MV-4-11 (cell line): ENCODE measurements at places on chromosomes 2 and 18.

DNA sequence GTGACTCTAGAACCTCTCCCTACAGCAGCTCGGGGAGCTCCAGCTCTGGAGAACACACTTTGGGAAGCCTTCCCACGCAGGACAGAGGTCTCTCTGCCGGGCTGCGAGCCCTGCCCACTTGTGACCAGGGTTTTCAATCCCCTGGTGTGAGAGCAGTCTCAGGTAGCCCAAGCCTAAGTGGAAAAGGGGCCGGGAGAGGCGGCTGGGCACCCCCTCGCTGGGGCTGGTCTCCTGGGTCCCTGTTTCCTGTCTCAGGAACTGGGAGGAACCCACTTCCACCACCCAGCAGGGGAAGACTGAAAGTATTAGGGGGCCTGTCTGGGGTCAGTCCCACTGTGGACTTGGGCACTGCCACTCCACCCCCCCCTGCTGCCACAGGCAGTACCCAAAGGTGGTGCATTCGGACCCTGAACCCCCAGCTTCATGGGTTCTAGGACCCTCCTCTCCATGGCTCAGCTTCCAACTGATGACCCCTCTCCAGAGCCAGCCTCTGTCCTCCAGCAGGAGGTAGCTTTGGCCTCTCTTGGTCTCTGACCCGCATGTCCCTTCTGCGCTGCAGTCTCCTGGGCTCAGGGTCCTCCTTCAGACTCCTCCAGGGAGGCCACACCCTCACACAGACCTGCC lies 70.0 kb downstream of the RRM2 start:
- no peak for DNase-seq

DNA sequence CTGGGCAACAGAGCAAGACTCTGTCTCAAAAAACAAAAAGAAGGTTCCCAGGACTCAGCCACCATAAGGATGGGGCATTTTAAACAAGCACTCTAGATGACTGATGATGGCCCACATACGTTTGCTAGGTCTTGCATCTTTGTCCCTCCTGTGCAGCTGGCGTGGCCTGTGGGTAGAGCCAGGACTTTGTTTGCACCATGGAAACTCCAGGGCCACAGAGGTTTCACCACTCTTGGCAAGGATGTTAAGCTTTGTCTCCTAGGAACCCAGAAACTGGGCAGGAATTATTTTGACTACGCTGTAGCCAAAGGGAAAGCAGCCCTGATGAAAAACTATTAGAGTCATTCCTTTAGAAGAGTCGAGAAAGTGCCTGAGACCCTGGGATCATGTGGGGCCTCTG lies 75.3 kb upstream of the STPG4 start:
- DNase-seq, result no peak

GRCh38 chr18:55506074-55506473 lies 81.9 kb downstream of the TCF4 start:
- DNase-seq, result no peak

DNA sequence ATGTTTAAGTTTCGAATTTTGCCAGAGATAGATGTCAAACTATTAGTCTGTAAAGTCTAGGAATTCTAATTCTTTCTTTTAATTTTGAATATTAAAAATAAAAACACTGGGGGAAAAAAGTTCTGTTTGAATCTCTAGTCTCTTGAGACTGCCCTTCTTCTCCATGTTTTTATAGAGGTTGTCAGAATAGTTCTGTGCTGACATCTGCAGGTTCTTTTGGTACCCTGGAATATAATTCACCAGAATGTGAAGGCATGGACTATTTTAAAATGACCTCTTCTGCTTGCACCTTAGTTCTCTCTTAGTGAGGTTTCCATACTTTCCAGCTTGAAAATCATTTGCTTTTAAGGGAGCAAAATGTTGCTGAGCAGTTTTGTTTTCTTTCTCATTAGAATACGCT lies 121.0 kb upstream of the MSTN start:
- no peak for DNase-seq
